ENCODE measurements at places on chromosomes 11 and 22. TPM values are rescaled to one million over a fixed set of nuclear protein-coding genes. Genes with fewer than 3 reads are reported as not detected.

- H3K36me3 ChIP-seq = peaks cover 21% of the 10 kb centered on the region
- peaks cover 52% of the 10 kb centered on the region for H3K4me1 ChIP-seq
- no peaks in the 10 kb centered on the region for H3K27me3 ChIP-seq
- no peak overlapping the region for H3K27ac ChIP-seq
- no peak overlapping the region for H3K4me3 ChIP-seq
- no peak for DNase-seq
These were observed 181.5 kb downstream of the MAML2 start for GRCh38 chr11:96161307-96162089.

GRCh38 chr11:59765068-59765735, 10.0 kb downstream of the STX3 start:
- H3K4me3 ChIP-seq = no peak overlapping the region
- no peak overlapping the region for H3K27ac ChIP-seq
- no peaks in the 10 kb centered on the region for H3K36me3 ChIP-seq
- no peaks in the 10 kb centered on the region for H3K27me3 ChIP-seq
- H3K4me1 ChIP-seq = peaks cover 3% of the 10 kb centered on the region

Gene POTEH
- not detected for total RNA-seq

DNA sequence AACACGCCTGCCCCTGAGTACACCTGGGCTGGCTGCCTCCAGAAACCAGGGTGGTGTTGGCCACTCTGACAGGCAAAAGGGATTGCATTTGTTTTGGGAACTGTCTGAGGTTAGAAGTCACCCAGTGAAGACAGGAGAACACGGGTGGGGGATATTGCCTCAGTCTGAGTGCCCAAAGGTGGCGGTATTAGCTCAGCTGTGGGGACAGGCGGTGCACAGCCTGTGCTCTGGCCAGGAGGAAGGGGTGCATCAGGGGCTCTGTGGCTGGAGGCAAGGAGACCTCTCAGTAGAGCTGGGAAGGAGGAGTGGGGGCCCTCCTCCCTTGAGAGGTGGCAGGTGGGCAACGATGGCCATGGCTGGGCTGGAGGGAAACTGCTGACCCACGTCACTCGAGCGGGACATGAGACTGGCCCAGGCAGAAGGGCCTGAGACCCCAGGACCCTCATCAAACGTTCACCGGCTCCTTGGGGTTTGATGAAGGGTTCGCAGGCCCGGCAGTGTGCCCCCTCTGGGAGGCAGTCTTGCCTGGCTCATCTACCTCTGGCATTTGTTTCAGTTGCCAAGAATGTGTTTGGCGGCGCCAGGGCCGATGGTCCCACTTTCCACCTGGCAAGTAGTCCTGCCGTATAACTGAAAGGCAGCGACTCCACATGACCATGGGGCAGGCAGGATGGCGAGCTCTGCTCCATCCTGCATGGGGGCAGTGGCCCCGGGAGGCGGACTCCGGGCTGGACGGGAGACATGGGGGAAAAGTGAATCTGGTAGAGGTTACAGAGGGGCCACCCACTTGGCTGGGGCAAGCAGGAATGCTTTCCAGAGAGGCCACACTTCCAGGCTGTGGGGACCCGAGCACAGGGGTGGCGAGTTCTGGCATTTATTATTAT, 52.8 kb upstream of the SMIM38 start:
- H3K27ac ChIP-seq = no peak overlapping the region
- no peak overlapping the region for H3K4me3 ChIP-seq
- no peaks in the 10 kb centered on the region for H3K27me3 ChIP-seq
- no peaks in the 10 kb centered on the region for H3K36me3 ChIP-seq
- peak; percentile 25 for DNase-seq

Gene SCN2B
- total RNA-seq = not detected

DNA sequence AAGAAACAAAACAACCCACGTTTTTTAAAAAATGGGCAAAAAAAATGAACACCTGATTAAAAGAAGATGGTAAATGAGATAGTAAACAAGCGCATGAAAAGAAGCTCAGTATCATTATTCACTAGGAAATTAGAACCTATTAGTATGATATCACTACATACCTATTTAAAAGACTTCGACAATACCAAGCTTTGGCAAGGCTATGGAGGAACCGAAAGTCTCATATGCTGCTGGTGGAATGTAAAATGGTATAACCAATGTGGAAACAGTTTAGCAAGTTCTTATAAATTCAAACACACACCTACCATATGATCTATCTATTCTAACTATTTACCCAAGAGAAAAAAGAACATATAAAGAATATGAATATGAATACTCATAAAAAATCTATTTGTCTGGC, 143.8 kb downstream of the APOL5 start:
- no peak for DNase-seq
- no peaks in the 10 kb centered on the region for H3K36me3 ChIP-seq
- H3K27ac ChIP-seq = no peak overlapping the region
- no peaks in the 10 kb centered on the region for H3K4me1 ChIP-seq

DNA sequence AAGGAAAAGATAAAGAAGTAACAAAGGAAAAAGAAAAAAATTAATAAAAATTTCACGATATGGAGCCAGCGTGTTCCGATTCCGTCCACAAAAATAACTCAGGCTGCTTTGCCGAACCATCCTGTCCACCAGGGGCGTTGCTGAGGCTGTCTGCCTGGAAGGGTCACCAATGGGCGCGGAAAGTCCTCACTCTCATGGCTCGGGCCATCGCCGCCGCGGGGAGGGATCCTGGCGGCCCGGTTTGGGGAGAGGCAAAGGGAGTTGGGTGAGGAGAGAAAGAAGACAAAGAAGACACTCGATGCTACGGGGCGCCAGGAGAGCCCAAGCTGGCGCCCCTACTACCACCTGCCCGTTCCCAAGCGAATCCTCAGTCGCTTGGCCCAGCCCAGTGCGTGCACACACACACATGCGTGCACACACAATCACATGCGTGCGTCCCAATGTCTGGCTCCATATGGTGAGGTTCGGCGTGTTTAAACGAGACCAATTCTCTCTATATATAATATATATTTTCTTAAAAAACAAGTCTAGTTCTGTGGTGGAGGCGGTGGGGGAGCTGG, 5.6 kb upstream of the PYGM start:
- peaks cover 89% of the 10 kb centered on the region for H3K4me1 ChIP-seq
- H3K27me3 ChIP-seq = no peaks in the 10 kb centered on the region
- peaks cover 76% of the 10 kb centered on the region for H3K36me3 ChIP-seq
- peak overlapping the region; percentile 50 for H3K4me3 ChIP-seq

Gene BAIAP2L2
- 0.88 TPM for total RNA-seq

Gene SAA2
- total RNA-seq = not detected

Gene B4GALNT4
- 6.6 TPM for total RNA-seq

GRCh38 chr22:50729391-50730012, 8.5 kb upstream of the ACR start:
- H3K4me3 ChIP-seq = no peak overlapping the region
- no peaks in the 10 kb centered on the region for H3K36me3 ChIP-seq
- no peak for DNase-seq
- no peak overlapping the region for H3K27ac ChIP-seq
- H3K27me3 ChIP-seq = no peaks in the 10 kb centered on the region

Gene NUCB2
- 59.9 TPM for total RNA-seq

DNA sequence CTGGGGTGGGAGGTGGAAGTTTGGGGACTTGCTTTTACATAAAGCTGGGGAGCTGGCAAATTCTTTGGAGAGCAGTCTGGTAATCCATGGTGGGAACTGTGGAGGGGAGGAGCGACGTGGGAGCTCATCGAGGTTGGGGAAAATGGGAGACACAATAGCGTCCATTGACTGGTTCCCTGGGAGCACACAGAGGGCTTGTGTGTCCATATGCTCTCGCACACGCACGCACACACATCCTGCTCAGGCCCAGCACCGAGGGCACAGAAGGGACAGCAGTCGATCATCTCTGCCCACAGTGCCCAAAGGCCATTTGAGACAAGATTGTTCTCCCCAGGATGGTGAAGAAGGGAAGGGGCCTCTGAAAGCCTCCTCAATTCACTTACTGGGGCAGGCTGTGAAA, 53.7 kb downstream of the FBXO7 start:
- H3K27ac ChIP-seq = no peak overlapping the region
- no peak for DNase-seq
- no peaks in the 10 kb centered on the region for H3K4me1 ChIP-seq
- H3K36me3 ChIP-seq = no peaks in the 10 kb centered on the region

DNA sequence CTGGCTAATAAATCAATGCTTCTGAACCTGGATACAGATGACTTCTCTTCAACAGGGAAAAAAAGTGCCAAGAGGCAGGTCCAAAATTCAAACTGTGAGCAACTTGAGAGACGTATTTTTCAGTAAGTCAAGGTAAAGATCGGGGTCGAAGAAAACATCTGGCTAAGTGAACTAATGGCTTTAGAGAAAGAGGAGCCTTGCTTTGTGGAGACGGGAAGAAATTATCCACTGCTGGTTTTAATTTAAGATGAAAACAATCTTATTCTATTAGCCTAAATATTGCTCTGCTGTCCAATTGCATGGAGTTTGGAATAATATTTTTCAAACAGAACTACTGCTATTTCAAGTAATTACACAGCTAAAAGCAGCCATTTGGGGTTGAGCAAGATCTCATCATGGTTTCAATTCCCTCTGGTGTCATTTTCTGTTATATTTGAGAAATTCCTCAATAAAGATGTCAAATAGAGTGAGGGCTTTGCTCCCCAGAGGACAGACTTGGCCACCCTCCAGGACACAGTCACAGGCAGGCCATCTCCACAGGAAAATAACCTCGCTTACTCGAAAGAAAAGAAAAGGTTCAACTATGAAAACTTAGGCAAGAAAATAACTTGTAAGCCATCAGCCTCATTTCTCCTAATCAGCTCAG, 29.8 kb downstream of the SCUBE1 start:
- H3K27me3 ChIP-seq = peaks cover 2% of the 10 kb centered on the region
- H3K27ac ChIP-seq = no peak overlapping the region
- no peak for DNase-seq
- no peaks in the 10 kb centered on the region for H3K36me3 ChIP-seq
- no peak overlapping the region for H3K4me3 ChIP-seq
- no peaks in the 10 kb centered on the region for H3K4me1 ChIP-seq

Gene TESMIN
- total RNA-seq = 3.5 TPM

DNA sequence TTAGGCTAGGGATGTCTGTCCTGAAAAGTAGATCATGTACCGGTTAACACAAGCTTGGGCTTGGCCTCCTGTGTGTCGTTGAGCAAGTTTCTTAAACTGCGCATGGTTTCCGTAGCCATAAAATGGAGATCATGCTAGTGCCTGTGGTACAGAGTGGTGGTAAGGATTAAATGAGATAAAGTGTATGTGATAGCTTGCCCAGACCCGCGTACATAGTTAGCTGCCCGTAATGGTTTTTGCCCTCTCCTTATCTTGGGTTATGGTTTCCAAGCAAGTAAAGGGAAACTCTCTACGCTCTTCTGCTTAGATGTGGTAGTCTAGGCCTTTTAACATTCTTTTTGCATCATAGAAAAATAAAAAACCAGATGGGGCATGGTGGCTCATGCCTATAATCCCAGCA, 11.0 kb upstream of the PTPRJ start:
- no peaks in the 10 kb centered on the region for H3K4me1 ChIP-seq
- DNase-seq = no peak
- no peak overlapping the region for H3K4me3 ChIP-seq
- no peaks in the 10 kb centered on the region for H3K27me3 ChIP-seq

DNA sequence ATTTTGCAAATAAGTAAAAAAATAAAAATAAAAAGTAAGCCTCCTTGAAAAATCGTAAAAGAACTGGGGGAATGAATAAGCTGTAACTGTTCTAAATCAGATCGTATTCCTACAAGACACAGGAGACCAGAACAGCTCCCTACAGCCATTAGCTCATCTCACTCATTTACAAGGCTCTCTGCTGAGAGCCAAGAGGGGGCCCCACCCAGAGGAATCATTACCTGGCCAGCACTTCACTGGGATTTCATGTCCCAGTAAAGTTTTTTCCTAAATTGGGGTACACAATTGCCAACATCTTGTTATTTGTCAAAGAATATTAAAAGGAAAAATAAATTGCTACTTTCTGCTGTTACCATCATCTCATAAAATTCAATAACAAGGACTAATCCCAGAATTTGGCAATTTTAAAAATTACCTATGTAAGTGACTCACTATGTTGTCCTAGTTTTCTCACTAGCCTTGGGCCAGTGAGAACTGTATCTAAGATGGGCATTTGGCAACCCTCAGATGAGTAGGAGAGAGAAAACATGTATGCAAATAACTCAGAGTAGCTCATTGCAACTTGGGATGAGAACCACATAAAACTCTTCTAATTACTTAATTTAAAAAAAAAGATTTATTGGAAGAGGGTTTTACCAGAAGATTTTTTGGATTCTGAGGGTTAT, 18.4 kb upstream of the SMTN start:
- no peak overlapping the region for H3K27ac ChIP-seq
- H3K27me3 ChIP-seq = no peaks in the 10 kb centered on the region
- no peak overlapping the region for H3K4me3 ChIP-seq
- DNase-seq = no peak
- no peaks in the 10 kb centered on the region for H3K4me1 ChIP-seq
- no peaks in the 10 kb centered on the region for H3K36me3 ChIP-seq

DNA sequence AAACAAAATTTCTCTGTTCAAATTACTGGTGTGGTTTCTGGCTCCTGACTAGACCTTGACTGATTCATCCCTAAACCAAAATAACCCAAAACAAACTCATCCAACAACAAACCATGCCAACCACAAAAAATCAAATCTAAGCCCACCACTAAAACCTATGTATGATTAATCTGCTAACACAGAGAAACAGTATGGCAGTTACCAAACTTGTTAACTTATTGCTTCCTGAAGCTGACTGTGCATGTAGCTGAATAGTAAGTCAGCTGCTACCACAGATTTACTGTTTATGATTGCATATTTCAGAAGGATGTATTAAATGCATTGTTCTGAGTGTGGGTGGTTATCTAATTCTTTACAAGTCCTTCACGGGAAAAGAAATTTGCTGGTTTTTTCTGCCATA, 231.1 kb downstream of the SWAP70 start:
- no peak for DNase-seq
- peaks cover 11% of the 10 kb centered on the region for H3K36me3 ChIP-seq
- H3K27ac ChIP-seq = no peak overlapping the region

DNA sequence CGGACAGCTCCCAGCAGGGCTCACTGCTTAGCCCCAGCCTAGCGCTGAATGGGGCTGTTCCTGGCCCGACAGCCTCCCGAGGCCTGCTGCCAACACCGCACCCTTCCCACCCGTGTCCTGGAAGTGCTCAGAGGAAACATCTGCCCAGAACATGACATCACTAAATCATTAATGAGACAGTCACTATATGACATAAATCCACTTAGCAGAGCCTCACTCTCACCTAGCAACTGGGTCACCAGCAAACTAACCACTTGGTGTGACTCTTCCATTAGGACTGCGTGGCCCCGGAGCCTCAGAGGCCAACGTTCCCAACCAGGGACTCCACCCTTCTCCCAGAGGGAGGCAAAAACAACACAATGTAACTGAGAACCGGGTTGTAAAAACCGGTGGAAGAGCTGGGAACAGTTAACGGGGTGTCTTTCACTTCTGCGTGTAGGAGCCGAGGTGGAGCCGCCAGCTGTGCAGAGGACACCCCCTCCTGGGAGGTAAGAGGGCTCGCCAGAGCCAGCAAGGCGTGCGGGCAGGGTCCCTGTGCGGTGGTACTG, 21.4 kb upstream of the PACSIN2 start:
- no peak overlapping the region for H3K4me3 ChIP-seq
- no peaks in the 10 kb centered on the region for H3K27me3 ChIP-seq
- peaks cover 4% of the 10 kb centered on the region for H3K4me1 ChIP-seq
- DNase-seq = no peak
- H3K27ac ChIP-seq = no peak overlapping the region
- no peaks in the 10 kb centered on the region for H3K36me3 ChIP-seq

GRCh38 chr11:65417702-65418430, 4.7 kb upstream of the NEAT1 start:
- peak; percentile 66 for DNase-seq
- peaks cover 33% of the 10 kb centered on the region for H3K4me1 ChIP-seq
- H3K4me3 ChIP-seq = peak overlapping the region; percentile 100
- H3K27me3 ChIP-seq = peaks cover 4% of the 10 kb centered on the region
- peaks cover 13% of the 10 kb centered on the region for H3K36me3 ChIP-seq
- H3K27ac ChIP-seq = peak overlapping the region; percentile 92

Data from activated CD4-positive, alpha-beta T cell treated with anti-CD3 and anti-CD28 coated beads for 36 hours (primary cell).